ENCODE measurements at places on chromosomes 3 and 15.

DNA sequence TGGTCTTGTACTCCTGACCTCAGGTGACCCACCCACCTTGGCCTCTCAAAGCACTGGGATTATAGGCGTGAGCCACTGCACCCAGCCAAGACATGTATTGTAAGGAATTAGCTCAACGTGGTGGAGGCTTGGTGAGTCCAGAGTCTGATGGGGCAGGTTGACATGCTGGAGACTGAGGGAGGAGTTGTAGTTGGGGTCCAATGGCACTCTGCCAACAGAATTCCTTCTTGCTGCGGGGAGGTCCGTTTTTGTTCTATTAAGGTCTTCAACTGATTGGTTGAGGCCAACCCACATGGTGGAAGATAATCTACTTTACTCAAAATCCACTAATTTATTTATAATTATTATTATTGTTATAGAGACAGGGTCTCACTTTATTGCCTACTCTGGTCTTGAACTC, 30.1 kb downstream of the PLA2G4D start:
- no peak for DNase-seq

DNA sequence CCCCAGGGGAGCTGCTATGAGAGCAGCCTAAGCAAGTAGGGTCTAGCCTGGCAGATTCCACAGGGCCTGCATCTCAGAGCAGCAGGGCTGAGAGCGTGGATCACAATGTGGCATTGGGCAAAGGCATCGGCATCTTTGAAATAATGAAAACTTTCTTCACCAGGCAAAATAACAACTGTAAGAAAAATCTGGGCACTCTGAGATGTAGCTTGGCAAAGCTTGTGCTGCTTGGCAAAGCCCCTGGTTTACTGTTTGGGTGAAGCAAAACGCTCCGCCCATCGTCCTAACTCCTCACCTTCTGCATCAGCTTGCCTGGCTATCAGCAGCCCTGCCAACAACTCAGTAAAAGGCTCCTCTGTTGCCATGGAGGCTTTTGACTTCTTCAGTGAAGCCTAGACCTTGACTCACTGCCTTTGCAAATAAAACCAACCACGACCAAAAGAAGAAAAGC, 212.8 kb upstream of the EIF1B start:
- DNase-seq, result no peak

DNA sequence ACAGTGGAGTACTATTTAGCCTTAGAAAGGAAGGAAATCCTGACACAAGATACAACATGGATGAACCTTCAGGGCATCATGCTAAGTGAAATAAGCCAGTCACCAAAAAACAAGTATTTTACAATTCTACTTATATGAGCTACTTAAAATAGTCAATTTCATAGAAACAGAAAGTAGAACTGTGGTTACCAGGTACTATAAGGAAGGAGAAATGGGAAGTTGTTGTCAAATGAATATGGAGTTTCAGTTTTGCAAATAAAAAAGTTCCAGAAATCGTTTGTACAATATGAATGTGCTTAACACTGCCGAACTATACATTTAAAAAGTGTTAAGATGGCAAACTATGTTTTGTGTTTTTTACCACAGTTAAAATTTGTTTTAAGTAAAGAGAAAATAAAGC, 26.8 kb downstream of the TRANK1 start:
- DNase-seq, result no peak

GRCh38 chr3:26675336-26675735, 52.8 kb downstream of the LRRC3B start:
- no peak for DNase-seq

- DNase-seq, result no peak
Measured at GRCh38 chr3:194521510-194522260, 34.9 kb upstream of the ATP13A3 start.

GRCh38 chr15:40918799-40919392, 10.2 kb upstream of the DLL4 start:
- DNase-seq, result no peak

DNA sequence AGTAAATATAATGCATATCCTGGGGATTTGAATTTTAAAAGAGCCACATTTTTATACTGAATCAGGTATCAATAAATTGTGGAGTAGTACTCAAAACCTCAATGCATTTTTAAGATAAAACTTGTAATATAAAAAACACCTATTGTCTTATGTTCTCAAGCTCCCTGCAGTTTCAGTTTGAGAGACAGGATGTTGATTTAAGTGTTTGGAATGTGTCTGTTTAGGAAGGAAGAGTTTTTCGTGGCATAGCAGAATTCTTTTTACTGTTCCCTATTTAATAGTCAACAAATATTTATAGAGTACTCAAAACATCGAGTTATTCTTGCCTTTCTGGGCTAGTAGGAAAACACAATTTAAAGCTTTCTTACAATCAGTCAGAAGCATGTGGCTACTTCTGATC, 146.1 kb upstream of the BCHE start:
- DNase-seq, result no peak

GRCh38 chr3:65548848-65549625, 489.7 kb downstream of the MAGI1 start:
- no peak for DNase-seq

DNA sequence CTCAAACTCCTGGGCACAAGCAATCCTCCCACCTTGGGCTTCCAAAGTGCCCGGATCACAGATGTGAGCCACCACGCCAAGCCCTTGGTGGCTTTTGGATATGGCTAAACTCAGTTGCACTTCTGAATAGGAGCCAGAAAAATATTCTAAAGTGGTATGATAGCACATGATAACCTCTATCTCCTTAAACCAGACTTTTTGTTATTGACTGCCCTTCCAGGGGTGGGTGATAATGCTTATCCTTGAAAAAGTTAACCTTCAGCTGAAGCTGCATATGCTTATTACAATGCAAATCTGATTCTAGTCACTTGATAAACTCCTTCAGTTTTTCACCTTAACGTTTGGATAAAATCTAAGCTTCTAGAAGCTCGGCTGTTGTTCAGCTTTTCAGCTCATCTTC, 6.3 kb downstream of the CCNB2 start:
- no peak for DNase-seq

DNA sequence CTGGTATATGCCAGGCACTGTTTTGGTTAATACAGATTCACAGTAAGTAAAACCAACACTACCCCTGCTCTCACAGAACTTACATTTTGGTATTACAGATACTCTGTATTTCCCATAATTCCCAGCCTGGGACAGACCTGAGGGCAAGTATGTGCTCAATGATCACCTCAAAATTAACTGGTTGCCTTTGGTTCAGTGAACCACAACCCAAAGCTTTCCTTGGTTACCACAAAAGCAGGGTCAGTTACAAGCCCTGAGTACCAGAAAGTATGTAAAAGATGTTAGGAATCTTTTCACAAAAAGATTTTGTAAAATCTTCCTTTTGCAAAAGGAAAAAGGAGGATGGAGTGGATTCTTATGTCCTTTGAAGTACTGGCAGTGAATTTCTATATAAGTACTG, 72.2 kb upstream of the GUCA1C start:
- no peak for DNase-seq

- DNase-seq, result no peak
Measured at GRCh38 chr3:111282024-111282423, 210.4 kb downstream of the NECTIN3 start.

GRCh38 chr3:183033746-183034145, 53.4 kb upstream of the DCUN1D1 start:
- DNase-seq, result no peak

DNA sequence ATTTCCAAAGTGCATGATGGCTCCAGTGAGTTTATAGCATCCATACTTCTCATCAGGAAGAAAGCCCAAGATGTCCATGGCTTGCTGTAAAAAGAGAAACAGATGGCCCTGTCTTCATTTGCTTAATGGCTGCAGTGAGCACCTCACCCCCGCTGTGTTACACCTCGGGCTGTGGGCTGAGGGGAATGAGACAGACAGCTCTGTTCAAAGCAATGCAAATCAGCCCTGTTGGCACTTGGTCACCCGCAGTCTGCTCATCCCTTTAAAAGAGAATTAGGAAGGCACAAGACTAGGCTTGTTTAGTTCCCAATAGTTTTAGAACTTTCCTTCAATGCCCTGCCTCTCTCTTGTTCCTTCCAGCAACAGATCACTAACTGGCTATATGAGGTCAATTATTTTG, 25.2 kb downstream of the MYH15 start:
- no peak for DNase-seq

GRCh38 chr3:4581124-4581424, 87.9 kb downstream of the ITPR1 start:
- no peak for DNase-seq

Measured in NCI-H1417 treated with DMSO at 0.1 percent for 48 hours (cell line).